ENCODE measurements at places on chromosomes 5 and 9. TPM values are rescaled to one million over a fixed set of nuclear protein-coding genes. Genes with fewer than 3 reads are reported as not detected.

Gene PCDHGA4
- 0.15 TPM for polyA plus RNA-seq

Gene SPINK13
- polyA plus RNA-seq, result not detected

Gene SYNPO
- 36.6 TPM for polyA plus RNA-seq

- DNase-seq, result no peak
These were observed 122.0 kb downstream of the PPP2R2B start for GRCh38 chr5:146756546-146756945.

DNA sequence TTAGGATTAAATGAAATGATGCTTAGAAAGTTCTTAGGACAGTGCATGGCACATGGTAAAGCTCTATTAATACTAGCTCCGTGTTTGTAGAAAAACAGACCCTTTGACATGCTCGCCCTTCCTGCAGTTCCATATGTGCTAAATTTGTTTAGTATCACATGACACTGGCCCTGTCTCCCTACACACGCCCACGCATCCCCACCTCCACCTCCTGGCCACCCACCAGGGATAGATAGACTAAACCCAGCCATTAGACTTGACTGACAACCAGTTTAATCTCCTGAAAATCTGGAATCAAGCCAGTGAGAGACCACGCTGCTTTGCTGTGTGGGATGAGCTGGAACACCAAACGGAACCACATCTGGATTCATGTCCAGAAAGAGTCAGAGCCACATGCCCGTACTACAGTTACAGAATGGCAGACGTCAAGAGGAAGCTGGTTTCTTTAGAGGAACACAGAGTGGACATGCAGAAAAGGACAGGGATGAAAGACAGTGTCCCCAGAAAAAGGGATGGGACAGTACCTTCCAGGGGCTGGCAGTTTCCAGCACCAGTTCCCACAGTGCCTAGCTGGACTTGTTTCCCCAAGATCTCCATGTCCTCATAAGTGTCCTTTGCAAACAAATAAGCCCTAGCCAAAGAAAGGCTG lies 186.1 kb downstream of the PDZD2 start:
- DNase-seq, result no peak

DNA sequence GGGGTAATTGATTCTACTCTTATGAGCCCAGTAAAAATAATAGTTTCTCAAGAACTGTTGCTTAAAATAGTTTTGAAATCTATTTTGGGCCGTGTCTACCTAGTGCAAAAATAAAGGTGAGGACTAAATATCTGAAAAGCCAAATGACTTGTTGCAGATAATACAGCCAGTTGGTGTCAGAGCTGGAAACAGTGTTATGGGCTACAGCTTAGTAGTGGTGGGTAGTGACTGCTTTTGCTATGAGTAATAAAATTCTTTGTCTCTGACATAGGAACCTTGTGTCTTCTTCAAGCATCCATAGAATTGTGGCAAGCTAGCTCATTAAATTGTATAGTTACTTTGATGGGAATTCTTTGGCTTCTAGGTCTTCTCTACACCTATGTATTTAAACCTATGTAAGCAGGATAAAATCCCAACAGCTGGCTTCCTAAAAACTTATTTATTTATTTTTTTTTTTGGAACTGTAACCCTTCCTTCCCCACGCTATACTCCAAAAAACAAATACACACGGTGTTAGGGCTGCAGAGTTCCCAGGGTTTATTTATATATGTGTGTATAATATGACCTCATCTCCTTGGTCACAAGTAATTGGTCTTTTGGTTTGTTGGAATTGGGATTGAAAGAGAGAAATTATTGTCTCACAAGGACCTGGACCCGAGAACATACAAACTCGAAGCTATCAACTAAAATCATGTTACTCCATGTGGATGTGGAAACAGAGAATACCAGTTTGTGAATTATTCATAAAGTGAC lies 138.0 kb downstream of the NUDT12 start:
- no peak for DNase-seq

DNA sequence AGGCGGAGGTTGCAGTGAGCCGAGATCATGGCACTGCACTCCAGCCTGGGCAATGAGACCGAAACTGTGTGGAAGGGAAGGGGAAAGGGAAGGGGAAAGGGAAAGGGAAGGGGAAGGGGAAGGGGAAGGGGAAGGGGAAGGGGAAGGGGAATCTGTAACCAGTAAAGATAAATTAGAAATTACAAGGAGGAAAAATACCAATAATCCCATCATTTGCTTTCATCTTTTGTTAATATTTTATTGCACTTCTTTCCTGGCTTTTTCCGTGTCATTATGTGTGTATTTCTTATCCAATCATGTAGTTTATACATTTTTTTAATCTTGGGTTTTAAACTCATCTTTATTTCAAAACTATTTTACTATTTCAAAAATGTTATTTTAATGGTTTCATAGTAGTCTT lies 29.6 kb upstream of the MRPS30 start:
- DNase-seq, result no peak

Data from liver (tissue), 10 donors.